ENCODE measurements at places on chromosomes 3 and 15.

GRCh38 chr3:138578141-138578540 lies 15.9 kb downstream of the CEP70 start:
- DNase-seq = no peak

DNA sequence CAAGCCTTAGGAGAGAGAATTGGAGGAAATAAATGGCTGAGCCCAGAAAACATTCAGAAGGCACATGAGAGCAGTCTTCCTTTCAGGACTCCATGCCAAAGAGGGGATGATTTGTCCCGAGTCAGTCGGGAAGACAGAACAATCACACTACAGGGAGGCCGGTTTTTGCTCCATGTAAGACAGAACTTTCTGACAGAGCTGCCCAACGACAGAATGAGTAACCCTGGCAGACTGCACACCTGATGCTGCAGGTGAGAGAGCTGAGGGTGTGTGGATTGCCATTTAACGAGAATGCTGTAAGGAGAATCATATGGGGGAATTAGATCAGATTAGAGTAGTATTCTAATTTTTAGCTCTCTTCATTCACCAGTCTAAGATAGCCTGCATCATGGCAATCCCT lies 533.0 kb downstream of the EPHB1 start:
- DNase-seq = no peak

DNA sequence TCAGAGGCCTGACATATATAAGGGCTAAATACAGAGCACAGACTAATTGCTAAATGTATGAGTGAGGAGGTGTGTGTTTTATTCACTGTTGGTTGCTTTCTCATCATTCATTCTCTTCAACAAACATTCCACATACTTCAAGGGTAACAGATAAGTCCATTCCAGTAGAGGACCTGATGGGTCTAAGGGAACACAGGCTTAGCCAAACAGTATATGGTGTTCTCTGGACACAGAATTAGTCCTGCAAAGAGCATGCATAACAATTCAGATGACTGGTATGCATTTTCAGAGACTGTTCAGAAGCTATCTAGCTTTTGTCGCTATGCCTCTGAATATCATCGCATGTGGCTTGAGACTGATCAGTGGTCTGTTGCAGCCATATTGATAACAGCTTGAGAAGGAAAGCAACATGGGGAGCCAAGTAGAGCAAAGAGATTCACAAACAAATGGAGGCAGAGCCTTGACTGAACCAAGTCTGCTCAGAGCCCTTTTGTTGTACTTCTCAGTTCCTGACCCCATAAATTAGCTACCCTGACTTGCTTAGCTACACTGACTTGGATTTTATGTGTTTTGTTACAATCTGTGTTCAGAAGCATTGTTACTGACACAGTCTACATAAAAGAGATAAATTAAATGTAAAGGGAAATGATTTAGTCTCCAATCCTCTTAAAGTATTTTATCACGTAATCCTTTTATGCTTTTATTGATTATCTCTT lies 1178.7 kb downstream of the ROBO1 start:
- no peak for DNase-seq

DNA sequence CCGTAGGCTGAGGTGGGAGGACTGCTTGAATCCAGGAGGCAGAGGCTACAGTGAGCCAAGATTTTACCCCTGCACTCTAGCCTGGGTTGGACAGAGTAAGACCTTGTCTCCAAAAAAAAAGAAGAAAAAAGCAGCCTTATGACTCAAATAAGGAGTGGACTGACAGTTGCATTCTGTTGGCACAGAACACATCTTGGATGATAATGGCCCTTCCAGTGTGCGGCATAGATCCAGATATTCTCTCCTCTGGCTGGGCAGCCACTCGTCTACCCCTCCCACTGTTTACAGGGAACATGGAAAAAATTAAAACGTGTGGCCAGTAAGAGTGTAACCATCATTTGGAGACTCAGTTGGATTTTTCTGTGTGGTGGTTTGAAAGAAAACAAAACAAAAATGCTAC lies 118.6 kb upstream of the RNF7 start:
- DNase-seq = no peak

DNA sequence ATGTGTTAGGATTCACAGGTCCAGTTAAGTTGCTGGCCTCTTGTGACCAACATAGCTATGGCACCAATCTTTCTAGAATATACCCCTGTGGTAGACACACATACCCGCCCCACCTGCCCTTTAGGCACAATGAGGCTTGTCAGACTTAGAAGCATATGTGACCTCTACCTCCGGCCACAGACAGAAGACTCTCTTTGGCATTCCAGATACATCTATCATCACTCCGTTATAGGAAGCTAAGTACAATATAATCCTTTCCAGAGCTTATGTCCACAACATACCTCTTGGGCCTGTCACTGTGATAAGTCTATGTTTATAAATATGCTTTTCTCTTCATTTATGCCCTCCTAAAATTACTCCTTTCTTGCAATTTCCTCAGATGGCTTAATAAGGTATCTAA lies 39.8 kb downstream of the CD47 start:
- no peak for DNase-seq

DNA sequence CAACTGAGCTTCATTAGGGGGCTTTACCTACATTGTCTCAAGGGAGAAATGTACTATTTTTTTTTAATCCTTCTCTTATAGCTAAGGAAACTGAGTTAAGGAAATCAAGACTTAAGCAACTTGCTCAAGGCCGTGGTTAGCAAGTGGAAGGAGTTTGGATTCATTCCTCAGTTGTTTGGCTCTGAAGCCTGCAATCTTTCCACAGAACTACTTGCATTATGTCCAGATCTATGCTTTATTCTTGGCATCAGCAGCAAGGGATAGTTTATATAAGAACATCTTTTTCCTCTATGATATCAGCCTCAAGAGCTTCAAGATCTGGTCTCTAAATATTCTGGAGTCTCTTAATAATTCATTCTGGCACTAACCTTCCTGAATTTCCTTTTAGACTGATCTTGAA lies 182.4 kb downstream of the SV2B start:
- no peak for DNase-seq

GRCh38 chr3:22981166-22981565 lies 222.0 kb upstream of the UBE2E2 start:
- DNase-seq = no peak

DNA sequence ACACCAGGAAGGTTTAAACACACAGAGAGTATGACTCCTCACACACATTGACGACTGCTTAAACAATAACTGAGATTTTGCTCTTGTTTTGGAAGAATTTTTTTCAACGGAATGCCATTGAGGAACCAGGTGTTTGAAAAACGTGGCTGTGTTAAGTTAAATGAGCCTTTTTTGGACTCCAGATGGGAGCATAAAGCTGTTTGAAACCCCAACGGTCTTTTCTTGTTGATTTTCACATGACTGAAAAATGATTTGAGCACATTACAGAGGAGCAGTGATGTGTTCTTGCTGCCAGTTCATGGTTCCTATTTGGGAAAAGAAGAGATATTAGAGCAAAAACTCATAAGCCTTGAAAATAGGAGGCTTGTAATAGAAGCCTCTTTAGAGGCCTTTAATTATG lies 97.8 kb upstream of the SELENOK start:
- no peak for DNase-seq

DNA sequence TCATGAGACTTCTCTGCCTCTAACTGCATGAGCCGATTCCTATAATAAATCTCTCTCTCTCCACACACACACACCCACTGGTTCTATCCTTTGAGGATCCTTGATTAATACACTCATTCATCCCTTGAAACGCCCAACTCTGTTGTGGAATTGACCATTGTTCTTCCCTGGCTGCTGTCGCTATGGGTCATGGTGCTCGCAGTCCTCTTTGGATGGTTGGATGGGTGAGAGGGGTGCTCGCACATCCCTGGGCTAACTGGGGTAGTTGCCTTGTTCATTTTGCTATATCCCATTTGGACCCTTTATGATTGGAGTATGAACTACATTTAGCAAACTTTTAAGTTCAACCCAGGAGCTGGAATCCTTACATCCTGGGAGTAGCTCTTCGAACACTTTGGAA lies 33.9 kb upstream of the MYZAP start:
- DNase-seq = no peak

- DNase-seq = no peak
Measured at GRCh38 chr3:98770261-98771039, 7.3 kb downstream of the ST3GAL6 start.

DNA sequence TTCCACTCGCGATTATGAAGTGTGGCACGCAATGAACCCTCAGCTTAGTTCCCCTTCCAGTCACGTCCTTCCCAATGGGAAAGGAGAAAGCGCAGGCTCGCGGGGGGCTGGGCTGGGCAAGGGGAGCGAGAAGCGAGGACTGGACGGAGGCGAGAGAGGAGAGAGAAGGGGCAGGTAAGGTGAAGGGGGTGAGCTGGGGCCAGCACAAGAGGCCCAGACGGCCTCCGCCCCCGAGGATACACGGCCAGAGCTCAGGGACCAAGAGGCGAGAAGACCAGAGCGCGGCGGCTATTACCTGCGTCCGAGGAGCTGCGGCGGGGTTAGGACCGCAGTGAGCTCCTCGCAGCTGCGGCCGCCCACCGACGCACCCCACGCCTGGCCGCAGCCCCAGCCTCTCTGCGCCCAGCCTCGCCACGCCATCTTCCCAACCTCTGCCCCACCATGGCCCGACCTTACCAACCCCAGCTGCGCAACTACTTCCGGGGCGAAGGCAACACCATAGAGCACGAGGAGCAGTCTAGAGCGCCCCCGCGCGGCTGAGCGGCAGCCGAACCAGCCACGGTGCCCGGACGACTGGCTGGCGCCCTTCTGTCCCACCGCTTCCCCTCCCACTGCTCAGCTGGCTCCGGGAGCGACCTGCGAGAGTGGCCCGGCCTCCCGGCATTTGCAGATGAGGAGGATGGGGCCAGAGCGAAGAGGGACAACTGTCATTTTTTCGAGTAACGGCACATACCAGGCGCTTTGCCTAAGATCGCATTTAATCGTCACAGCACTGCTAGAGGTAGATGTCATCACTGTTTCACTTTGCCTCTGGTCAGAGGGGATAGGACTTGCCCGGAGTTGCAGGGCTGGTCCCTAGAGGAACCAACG lies at the start of gene PARL:
Gene PARL, minus strand, starts transcription at position 454 of the 870 bp plus-strand sequence. Its CDS starts 34 bp downstream, at position 420.
- DNase-seq = peak; percentile 97

- DNase-seq = no peak
Measured at GRCh38 chr15:101549647-101550046, 60.1 kb upstream of the PCSK6 start.

All from stimulated activated CD4-positive, alpha-beta T cell treated with anti-CD3 and anti-CD28 coated beads, TNF-alpha, amount 100 ng/mL, for 1 hour (primary cell).